IPS DF 6.9 (cell line): ENCODE measurements at places on chromosomes 6 and 20.

DNA sequence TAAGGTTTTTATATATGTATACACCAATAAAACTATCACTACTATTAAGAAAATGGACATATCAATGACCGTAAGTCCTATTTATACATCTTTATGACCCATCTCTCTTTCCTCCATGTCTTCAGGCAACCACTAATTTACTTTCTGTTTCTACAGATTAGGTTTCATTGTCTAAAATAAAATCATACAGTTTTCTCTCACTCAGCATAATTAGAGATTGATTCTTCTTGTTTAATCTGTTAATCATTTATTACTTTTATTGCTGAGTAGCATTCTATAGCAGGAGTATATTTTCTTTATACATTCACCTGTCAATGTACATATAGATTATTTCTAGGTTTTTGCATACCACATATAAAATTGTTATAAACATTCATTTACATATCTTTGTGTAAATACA is 388.0 kb downstream of the RFPL4B start:
- no peak for DNase-seq
- H3K4me3 ChIP-seq: no peak overlapping the region
- no peaks in the 10 kb centered on the region for H3K27me3 ChIP-seq

GRCh38 chr6:138107752-138108592 is 753 bp upstream of the PERP start:
- no peak overlapping the region for H3K27ac ChIP-seq
- no peaks in the 10 kb centered on the region for H3K27me3 ChIP-seq
- H3K4me3 ChIP-seq: peak overlapping the region; percentile 92
- no peak for DNase-seq

DNA sequence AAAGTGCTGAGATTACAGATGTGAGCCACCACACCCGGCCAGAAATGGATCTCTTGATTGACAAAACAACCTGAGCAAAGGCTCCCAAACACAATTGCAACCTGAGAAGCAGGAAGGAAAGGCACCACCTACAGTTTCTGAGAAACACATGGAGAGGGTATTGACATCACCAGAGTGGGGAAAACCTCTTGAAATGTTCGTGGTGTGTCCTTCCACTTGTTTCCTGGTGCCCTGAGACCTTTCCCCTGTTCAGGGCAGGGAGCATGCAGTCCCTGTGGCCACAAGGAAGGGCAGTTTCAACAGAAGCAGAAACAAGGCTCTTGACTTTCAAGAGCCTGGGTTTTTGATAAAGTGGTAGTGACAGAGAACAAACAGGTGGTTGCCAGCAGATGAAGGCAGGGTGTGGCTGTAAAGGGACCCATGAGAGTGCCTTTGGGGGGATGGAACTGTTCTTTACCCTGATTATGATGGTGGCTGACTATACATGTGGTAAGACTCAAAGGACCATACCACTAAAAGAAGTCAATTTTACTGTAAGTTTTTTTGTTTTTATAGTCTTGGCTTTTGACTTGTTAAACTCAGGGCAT is 3.2 kb upstream of the BPIFA1 start:
- DNase-seq: no peak
- no peak overlapping the region for H3K27ac ChIP-seq

- H3K36me3 ChIP-seq: no peaks in the 10 kb centered on the region
- H3K27ac ChIP-seq: no peak overlapping the region
- no peaks in the 10 kb centered on the region for H3K27me3 ChIP-seq
- H3K4me3 ChIP-seq: no peak overlapping the region
Observed at GRCh38 chr20:57162362-57162652, 104.1 kb downstream of the BMP7 start.

GRCh38 chr20:20447196-20447595 is 79.3 kb downstream of the INSM1 start:
- H3K4me3 ChIP-seq: no peak overlapping the region
- no peak overlapping the region for H3K27ac ChIP-seq
- H3K4me1 ChIP-seq: no peaks in the 10 kb centered on the region
- H3K27me3 ChIP-seq: no peaks in the 10 kb centered on the region

DNA sequence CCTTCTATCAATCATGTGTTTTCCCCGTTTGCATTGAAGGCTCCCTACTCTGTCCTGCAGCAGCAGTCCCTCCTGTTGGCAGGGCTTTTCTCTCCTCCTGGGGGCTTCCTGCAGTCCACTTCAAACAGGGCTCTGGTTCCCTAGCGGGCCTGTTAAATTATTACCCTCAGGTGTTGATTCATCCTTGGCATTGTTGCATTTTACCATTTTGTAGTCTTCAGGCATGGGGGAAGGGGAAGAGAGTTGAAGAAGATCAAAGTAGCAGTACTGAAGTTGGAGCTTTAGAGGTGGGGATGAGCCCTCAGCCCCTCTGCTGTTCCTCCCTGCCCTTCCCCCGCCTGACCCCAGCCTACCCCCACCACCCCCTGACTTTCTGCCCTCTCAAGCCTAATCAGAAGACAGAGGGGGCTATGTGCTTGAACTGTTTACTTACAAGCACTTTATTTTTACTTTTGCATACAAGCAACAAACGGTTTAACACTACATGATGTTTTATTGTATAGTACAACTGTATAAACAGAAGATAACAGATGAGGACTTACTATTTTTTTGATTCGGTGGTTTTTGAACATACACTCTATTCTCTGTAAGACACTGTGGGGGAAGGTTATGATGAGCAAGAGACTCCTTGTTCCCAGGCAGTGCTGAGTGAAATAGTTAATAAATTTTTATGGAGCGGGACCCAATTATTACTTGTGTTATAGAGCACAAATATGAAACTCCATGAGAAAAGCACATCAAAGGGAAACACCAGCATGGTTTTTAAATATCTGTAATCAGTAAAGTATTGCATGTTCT is 169.7 kb downstream of the EYA4 start:
- no peaks in the 10 kb centered on the region for H3K27me3 ChIP-seq
- no peaks in the 10 kb centered on the region for H3K4me1 ChIP-seq
- no peak overlapping the region for H3K4me3 ChIP-seq

GRCh38 chr20:2745060-2745910 is 52.7 kb downstream of the EBF4 start:
- H3K4me3 ChIP-seq: no peak overlapping the region
- H3K36me3 ChIP-seq: no peaks in the 10 kb centered on the region
- no peak overlapping the region for H3K27ac ChIP-seq
- peaks cover 30% of the 10 kb centered on the region for H3K27me3 ChIP-seq
- no peak for DNase-seq
- peaks cover 19% of the 10 kb centered on the region for H3K4me1 ChIP-seq

- H3K27me3 ChIP-seq: no peaks in the 10 kb centered on the region
- no peak for DNase-seq
- H3K36me3 ChIP-seq: no peaks in the 10 kb centered on the region
- H3K27ac ChIP-seq: no peak overlapping the region
- H3K4me3 ChIP-seq: no peak overlapping the region
Observed at GRCh38 chr6:52245425-52245824, 1.1 kb upstream of the IL17F start.

DNA sequence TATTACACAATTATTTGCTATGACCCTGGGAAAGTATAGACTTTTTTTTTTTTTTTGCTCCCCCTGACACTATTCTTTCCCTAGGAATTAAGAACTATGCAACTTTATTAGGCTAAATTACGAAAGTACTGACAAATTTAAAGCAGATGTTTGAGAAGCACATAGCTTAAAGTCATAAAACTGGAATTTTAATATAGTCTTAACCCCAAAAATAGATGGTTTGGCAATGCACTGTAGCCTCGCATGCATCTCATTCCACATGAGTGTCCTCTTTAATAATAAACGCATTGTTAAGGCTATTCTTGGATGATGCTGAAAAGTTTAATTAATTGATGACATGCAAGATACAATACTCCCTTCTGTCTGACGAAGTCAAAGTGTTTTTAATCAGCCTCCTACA is 49.3 kb downstream of the TBC1D7 start:
- DNase-seq: no peak
- no peaks in the 10 kb centered on the region for H3K27me3 ChIP-seq
- H3K4me3 ChIP-seq: no peak overlapping the region

DNA sequence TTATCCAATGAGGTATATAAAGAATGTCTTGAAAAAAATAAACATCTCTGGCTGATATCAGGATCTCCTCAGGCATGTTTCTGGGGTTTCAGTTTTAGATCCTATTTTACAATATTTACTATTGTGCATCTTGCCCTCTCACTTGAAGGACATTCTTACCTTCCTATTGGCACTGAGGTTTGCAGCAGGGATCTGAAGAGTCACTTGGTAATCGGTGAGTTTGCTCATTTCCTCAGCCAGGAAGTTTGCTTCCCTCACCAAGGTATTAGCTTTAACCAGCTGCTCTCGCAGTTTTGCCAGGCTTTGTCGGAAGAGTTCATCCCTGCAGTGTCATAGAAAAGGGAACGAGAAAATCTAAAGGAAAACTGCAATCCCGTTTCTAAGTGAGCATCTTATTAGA is 101.9 kb upstream of the NUP153 start:
- H3K4me1 ChIP-seq: no peaks in the 10 kb centered on the region
- no peaks in the 10 kb centered on the region for H3K27me3 ChIP-seq
- no peak overlapping the region for H3K27ac ChIP-seq

GRCh38 chr6:134596191-134596590 is 278.3 kb upstream of the SGK1 start:
- H3K4me3 ChIP-seq: no peak overlapping the region
- H3K27me3 ChIP-seq: no peaks in the 10 kb centered on the region
- no peaks in the 10 kb centered on the region for H3K36me3 ChIP-seq
- DNase-seq: no peak

GRCh38 chr20:33474963-33475362 is 14.9 kb upstream of the CBFA2T2 start:
- DNase-seq: no peak
- H3K27me3 ChIP-seq: no peaks in the 10 kb centered on the region
- no peak overlapping the region for H3K27ac ChIP-seq
- no peaks in the 10 kb centered on the region for H3K36me3 ChIP-seq

DNA sequence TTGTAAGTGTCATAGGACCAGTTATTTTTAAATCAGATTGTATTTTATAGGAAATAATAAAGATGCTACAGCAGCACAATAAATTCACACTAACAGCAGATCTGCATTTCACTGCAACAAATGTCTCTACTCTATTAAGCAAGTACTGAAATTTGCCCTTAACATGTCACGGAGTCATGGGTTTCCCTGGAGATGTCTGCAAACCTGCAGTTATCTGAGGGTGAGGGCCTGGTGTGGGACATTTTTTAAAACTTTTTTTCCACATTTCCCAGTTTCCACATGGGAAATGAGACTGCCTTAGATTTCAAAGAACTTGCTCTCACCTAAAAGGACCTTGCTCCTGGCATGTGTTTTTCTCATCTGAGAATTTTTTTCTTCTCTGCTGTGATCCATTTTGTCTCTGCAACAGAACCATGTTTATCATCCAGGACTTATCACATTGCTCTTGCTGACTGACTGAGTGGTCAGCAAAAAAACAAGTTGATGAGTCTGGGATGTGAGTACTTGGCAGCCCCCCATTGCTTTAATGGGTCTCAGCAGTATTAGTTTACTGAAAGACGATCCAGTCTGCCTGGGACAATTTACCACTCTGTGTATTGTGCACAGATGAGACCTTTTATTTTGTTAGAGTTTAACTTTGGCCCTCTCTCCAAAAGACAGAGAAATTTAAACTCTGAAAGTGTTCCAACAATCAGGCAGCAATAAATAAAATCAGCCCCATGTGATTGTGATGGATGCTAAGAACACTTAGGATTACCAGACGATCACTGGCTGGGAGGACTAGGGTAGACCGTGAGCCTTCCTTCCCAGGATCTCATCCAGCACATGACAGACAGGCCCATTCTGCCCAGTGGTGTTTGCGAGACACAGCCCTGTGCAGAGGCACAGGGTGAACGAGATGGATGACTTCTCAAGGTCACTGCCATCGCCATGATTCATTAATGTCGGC is 268.8 kb downstream of the BTBD9 start:
- H3K36me3 ChIP-seq: no peaks in the 10 kb centered on the region
- H3K27ac ChIP-seq: no peak overlapping the region
- DNase-seq: no peak
- no peaks in the 10 kb centered on the region for H3K27me3 ChIP-seq
- H3K4me3 ChIP-seq: no peak overlapping the region

DNA sequence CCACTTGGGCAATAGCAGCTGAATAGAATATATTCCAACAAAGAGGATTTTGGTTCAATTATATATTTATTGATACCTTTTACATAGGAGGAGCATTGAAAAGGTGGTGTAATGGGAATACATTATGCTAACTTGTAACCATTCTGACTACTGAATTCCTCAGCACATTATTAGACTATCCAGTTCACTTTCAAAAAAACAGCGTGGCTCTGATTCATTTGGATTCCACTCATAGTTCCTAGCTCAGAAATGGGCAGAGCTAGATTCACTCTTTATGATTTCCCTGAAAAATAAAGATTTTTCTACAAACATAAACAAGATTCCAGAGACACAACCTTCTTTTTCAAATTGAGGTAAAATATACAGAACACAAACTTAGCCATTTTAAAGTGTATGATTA is 9.2 kb upstream of the TRERF1 start:
- H3K4me3 ChIP-seq: no peak overlapping the region
- no peak overlapping the region for H3K27ac ChIP-seq
- H3K27me3 ChIP-seq: no peaks in the 10 kb centered on the region
- peaks cover 1% of the 10 kb centered on the region; the same call in 1 of the 2 replicates for H3K4me1 ChIP-seq
- no peak for DNase-seq

GRCh38 chr6:30886897-30887255 is 2.6 kb downstream of the DDR1 start:
- no peaks in the 10 kb centered on the region for H3K27me3 ChIP-seq
- H3K4me1 ChIP-seq: peaks cover 15% of the 10 kb centered on the region
- no peak for DNase-seq
- H3K4me3 ChIP-seq: no peak overlapping the region
- no peak overlapping the region for H3K27ac ChIP-seq

DNA sequence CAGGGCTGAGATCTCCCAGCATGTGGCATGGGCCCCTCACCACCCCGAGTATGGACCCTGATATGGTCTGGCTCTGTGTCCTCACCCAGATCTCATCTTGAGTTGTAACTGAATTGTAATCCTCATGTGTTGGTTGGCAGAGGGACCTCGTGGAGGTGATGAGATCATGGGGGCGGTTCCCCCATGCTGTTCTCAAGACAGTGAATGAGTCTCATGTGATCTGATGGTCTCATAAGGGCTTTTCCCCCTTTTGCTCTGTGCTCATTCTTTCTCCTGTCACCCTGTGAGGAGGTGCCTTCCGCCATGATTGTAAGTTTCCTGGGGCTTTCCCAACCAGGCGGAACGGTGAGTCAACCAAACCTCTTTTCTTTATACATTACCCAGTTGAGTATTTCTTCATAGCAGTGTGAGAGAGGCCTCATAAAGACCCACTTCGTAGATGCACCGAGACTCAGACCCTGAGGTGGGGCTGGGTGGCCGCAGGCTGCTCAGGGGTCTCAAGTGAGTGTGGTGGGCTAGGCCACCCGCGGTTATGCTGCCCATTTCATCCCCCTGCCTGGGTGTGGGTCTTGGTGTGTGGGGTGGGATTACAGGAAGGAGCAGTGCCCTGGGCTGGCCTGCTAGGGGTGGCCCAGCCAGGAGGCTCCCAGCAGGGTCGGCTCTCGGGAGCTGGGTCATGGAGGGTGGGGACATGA is 26.2 kb upstream of the GATA5 start:
- no peak overlapping the region for H3K4me3 ChIP-seq
- DNase-seq: no peak
- H3K36me3 ChIP-seq: no peaks in the 10 kb centered on the region
- H3K27ac ChIP-seq: no peak overlapping the region
- H3K27me3 ChIP-seq: no peaks in the 10 kb centered on the region
- H3K4me1 ChIP-seq: no peaks in the 10 kb centered on the region; the same call in 1 of the 2 replicates
